ENCODE measurements at places on chromosomes 5 and 9.

DNA sequence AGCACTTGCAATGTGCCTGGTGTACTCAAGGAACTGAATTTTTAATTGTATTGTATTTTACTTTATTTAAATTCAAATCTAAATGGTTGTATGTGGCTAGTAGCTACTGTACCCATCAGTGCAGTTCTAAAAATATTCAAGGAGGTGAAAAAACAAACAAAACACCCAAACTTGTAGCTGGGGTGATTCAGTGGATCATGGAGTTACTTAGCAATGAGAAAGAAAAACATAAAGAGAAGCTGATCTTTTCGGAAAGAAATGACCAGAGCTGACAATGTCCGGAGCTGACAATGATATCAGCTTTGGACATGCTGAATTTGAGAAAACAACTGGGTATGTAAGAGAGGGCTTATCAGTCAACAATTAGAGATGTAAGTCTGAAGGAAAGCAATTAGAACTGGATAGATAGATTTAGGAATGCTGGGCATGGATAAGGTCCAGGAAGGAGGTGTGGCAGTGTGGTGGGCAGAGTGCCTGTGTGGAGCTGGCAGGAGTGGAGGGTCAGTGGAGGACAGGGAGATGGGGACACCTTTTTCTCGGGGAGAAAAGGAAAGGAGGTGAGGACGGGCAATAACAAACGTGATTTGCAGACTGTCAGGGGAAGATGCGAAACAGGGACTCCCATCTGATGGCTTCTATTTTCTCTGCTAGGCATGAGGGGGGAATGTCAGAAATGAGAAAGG, 113.2 kb downstream of the DCP2 start:
- DNase-seq: no peak

- no peak for DNase-seq
Measured at GRCh38 chr9:22005702-22006606, 3.2 kb downstream of the CDKN2B start.

DNA sequence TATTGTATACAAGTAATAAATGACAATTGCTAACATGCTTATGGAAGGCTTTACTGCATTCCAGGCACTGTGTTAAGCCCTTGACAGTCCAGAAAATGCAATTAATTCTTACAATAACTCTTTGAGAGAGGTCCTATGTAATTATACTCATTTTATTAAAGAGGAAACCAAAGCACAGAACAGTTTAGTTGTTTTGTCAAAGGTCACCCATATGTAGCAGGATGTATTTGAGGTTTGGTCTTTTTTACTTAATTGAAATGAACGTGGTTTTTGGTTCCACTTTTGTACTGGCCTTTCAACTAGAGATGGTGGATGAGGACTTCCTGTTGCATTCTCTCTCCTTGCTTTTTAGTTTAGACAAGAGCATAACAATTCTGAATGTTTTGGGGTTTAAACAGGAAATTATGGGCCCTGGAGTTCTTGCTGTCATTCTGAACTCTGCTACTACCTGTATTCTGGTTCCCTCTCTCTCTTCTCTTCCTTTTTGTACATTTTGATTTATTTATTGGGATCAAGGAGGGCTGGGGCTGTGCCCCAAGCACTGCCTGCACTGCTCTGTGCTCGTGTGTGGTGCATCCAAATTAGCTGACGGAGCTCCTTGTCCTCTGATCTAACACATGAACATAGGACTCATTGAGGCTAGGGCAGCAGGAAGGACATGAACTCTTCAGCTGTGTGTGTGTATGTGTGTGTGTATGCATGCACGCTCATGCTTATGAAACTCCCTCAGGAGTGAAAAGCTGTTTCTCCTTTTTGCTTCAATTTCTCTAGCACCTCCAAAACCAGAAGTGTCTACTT, 47.4 kb downstream of the SLC28A3 start:
- no peak for DNase-seq

DNA sequence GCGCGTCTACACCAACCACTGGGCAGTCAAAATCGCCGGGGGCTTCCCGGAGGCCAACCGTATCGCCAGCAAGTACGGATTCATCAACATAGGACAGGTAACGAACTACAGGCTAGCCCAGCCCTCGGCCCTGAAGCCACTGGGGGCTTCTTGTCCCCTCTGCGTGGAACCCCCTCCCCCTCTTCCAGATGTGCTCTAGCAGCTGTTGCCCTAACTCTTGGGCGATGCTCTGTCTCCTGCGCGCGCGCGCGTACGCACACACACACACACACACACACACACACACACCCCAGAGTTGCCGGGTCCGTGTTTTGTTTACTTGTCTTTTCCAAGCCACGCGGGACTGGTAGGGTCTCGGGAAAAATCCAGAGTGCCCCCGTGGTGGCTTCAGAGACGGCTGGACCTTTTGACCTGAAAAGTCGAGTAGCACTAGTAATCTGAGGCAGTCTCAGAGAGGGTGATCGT, 836 bp downstream of the PCSK5 start:
- peak; percentile 82 for DNase-seq

DNA sequence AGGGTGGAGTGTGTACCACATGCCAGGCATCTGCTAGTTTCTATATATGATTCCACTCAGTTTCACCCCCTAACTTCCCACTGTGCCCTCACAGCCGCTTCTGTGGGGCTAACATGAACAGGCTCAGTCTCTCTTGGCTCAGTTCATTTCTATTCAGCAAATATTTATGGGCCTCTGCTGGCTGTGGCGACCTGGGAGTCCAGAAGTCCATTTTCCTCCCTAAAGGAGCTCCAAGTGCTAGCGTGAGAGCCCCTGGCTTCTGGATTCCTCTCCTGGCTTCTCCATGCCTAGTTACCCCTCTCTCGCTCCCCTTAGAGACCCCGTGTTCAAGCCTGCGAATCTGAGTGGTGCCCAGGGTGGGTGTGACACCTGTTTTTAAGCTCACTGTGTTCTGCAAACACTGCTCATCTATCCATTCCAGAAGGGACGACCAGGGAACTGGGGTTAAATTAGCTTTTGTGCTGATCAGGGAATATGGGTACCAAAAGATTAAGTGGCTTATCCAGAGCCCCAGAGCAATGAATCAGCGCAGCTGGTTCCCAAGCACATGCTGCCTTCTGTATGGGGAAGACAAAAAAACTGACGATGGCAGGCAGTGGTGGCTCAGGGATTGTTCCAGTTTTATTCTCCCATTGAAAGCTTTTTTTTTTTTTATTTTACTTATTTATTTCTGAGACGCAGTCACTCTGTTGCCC, 57.6 kb downstream of the HMCN2 start:
- DNase-seq: no peak

DNA sequence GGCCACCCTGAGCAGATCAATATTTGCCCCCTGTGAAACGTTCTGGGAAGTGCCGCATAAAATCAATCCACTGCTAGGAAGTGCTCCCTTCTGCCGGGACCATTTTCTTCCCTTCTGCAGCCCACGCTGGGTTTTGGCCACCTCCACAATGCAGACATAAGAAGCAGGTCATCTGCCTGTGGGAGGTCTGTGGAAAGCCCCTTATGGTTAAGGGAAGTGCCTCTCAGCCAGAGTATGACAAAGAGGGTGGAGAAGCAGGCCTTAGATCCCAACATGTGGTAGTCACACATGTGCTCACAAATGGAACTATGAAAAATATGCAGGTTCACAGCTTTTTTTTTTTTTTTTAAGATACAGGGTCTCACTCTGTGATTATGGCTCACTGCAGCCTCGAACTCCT, 82.8 kb downstream of the SLC1A3 start:
- DNase-seq: no peak

DNA sequence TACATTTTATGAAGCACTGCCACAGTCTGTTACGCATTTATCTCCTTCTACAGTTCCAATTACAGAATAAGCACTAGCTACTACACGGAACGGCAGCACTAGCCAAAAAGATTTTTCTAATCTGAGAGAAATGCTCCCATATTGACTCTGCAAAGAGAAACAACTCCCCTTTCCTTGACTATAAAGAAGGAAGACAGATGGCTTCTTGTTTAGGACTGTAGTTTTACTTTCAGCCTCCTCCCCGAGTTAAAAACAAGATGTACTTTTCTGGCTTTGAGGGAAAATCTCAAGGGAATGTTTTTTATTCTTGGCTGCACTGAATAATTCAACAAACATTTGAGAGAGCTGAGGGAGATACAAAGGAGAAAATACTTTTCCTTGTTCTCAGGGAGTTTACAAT, 1.9 kb upstream of the SLC44A1 start:
- DNase-seq: no peak

GRCh38 chr5:35284364-35284763, 54.1 kb upstream of the PRLR start:
- DNase-seq: no peak
